Esophagus squamous epithelium (tissue), 5 donors: ENCODE measurements at places on chromosomes 13 and 19.

GRCh38 chr19:55433292-55433691 lies 9.8 kb downstream of the SHISA7 start:
- no peak for DNase-seq

DNA sequence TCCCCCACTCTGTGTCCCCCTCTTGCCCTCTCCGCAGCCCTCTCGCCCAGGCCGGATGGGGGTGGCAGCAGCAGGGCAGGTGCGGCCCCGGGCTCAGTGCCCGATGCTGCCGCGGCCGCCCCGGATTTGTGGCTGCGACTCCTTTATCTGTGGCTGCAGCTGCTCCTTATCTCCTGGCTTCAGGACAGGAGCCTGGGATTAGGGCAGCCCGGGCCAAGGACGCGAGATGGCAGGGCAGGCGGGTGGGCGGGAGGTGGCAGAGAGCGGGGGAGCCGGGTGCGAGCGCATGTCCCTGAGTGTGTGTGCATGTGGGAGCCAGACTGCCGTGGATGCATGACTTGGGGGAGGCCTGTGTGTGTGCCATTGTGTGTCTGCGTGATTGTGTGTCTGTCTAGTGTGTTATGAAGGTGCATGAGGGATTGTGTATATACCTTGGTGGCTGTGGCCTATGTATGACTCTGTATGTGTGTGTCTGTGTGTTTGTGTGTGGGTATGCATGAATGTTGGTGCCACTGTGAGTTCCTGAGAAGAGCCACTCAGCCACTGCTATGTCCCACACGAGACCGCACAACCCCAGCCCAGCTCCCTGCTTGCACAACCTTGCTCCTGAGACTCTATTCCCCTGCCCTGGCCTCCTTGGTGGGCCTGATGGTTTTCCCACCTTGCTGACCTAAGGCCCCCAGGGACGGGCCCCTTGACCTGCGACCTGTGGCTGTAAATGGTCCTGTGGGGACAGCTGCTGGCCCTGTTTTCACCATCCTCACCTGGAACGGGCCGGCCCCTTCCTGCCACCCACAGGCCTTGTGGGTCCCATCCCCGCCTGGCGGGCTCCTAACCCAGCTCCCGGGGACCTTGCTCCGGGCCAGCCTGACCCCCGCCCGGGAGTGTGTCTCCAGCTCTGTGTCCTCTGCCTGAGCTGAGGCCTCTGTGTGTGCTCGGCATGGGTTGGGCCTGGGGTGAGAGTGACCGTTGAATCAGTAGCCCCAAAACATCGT lies 5.3 kb upstream of the NRTN start:
- no peak for DNase-seq

DNA sequence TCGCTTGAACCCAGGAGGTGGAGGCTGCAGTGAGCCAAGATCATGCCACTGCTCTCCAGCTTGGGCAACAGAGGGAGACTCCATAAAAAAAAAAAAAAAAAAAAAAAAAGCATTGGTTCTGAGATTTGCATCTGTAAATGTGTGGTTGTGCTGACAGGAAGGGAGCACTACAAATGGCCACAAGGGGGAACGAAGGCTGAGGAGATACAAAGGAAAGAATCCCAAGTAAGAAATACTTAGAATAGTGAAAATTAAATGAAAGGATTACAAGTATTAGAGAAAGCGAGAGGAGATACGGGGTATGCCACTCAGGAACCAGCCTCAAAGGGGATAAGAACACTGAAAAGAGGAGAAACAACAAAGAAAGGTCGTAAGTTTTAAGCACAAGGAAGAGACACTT lies 284.9 kb downstream of the KLF12 start:
- no peak for DNase-seq

- no peak for DNase-seq
Observed at GRCh38 chr19:54660964-54661363, 1.8 kb upstream of the LILRB4 start.

- DNase-seq = no peak
Observed at GRCh38 chr19:33282036-33282671, 20.2 kb downstream of the CEBPA start.

GRCh38 chr13:30845297-30846214 lies 60.5 kb upstream of the MEDAG start:
- no peak for DNase-seq

- no peak for DNase-seq
Observed at GRCh38 chr13:44785401-44785800, 203.9 kb downstream of the NUFIP1 start.

GRCh38 chr13:25371875-25372283 lies at the start of gene ATP8A2:
Gene ATP8A2 (plus strand): TSS chr13:25371974. CDS start chr13:25372213, 239 bp downstream.
- no peak for DNase-seq

DNA sequence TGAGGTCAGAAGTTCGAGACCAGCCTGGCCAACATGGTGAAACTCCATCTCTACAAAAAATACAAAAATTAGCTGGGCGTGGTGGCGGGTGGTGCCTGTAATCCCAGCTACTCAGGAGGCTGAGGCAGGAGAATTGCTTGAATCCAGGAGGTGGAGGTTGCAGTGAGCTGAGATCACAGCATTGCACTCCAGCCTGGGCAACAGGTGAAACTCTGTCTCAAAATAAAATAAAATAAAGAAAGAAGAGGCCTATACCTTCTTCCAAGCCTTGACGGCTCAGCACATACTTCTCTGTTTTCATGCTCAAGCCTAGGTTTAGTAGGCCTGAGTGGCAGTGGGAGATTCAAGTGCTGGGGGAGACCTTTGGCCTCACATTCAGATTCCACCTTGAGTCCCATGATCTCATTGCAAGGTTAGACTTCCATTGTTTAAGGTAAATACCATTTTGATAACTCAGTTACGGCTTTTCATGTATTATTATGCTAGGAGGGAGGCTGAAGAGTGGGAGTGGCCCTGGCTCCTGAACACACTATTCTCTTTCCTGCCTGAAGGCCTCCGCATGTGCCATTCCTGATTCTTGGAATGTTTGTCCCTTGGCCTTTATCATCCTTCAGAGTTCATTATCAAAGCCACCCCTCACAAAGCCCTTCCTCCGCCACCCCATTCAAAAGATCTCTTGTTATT lies 1.6 kb upstream of the SPINT2 start:
- no peak for DNase-seq

DNA sequence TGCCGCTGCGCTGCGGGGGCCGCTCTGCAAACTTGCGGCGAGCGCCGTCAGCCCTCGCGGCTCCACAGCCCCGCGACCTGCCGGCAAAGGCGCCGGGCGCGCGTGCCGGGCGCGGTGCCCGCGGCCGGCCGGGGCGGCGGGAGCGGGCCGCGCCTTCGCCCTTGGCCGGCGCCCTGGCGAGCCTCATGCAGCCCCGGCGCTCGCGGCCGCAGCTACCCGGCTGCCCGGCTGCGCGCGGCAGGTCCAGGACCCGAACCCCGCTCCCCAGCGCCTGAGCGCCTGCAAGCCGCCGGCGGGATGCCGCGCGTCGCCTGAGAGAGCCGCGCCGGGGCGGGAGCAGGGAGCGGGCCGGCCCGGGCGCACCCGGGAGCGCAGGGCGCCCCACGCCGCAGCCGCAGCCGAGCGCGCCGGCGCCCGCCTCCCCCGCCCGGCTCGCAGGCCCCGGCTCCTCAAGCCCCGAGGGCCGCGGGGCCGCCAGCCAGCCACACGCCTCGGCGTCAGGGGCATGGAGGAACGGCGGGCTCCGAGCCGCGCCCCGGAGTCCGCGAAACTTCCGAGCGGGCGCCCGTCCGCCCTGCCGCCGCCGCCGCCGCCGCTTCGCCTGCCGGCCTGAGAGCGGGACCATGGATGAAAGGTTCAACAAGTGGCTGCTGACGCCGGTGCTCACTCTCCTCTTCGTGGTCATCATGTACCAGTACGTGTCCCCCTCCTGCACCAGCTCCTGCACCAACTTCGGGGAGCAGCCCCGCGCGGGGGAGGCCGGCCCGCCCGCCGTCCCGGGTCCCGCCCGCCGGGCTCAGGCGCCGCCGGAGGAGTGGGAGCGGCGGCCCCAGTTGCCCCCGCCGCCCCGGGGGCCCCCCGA lies 564 bp downstream of the HS6ST3 start:
- DNase-seq = no peak

GRCh38 chr13:40211586-40211968 lies 454.9 kb downstream of the FOXO1 start:
- DNase-seq = no peak

DNA sequence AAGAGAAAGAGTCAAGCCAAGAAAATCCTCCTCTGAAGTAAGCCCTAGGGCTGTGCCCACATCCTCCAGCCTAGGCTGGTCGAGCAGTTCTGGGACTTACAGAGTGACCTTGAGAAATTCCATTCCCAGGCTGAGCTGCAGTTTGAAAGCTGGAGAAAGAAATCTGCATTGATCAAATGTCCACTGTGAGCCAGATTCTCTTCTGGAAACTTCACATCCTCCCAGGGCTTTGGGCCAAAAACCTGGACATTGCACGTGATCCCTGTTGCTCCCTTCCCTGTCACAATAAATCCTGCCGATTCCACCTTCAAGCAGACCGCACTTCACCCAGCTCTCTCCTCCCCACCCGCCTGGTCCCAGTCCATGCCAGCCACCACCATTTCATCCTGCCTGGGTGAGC lies 15.7 kb downstream of the TMEM143 start:
- no peak for DNase-seq

- no peak for DNase-seq
Observed at GRCh38 chr19:41570639-41571112, 5.3 kb upstream of the CEACAM21 start.

DNA sequence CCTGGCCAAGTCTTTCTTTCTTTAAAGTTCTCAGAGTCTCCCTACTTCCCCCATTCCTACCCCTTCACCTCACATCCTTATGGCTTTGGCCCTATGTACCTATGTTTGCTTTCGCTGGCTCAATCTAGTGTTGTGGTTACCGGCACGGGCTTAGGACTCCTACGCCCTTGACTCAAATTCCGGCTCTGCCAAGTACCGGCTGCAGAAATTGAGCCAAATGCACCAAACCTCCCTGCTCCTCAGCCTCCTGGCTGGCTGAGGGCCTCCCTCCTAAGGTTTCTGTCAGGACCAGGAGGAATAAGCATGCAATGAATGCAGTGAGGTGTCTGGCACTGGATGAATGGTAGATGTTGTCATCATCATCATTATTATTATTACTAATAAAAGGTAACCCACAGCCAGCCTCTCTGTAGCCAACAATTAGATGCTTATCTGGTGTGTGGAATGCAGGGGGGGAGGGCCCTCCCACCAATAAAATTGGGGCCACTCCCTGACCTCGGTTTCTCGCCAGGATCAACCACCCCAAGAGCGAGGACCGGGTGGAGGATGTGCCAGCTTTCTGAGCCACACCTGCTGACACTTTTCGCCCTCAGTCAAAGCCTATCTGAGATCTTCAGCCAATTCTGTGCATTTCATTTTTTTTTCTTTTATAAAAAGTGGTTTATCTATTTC lies 20.7 kb downstream of the KLK5 start:
- DNase-seq = no peak

- no peak for DNase-seq
Observed at GRCh38 chr13:110506396-110506795, 55.1 kb downstream of the RAB20 start.

DNA sequence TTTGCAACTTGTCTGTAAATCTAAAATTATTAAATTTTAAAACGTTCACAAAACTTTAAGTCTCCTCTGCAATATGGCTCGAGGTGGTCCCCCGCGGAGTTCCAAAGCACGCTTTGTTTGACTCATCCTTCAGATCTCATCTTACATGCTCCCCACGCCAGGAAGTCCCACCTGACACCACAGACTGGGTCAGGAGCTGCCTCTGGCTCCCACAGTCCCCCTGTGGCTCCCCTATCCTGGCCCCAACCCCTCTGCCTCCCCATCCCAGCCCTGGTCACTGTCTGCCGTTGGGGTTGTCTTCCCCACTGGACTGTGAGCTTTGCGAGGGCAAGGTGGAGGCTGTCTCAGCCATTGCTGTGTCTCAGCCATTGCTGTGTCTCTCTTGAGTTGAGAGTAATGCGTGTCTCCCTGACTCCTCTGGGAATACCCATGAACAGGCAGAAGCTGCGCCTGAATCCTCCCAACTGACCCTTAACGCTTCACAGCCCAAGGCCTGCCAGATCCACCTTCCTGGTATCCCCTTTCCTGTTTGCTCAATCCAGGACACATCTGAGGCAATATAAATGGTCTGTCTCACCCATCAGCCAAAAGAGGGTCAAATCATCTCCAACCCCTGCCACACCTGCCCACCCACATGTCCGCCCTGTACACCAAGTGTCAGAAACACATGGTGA lies 15.9 kb downstream of the DYRK1B start:
- no peak for DNase-seq

- DNase-seq = no peak
Observed at GRCh38 chr19:17681505-17682125, 6.5 kb downstream of the UNC13A start.

GRCh38 chr19:53285087-53285486 lies 17.6 kb upstream of the VN1R4 start:
- no peak for DNase-seq

GRCh38 chr19:17450264-17451075 lies 2.0 kb upstream of the TMEM221 start:
- DNase-seq = no peak

DNA sequence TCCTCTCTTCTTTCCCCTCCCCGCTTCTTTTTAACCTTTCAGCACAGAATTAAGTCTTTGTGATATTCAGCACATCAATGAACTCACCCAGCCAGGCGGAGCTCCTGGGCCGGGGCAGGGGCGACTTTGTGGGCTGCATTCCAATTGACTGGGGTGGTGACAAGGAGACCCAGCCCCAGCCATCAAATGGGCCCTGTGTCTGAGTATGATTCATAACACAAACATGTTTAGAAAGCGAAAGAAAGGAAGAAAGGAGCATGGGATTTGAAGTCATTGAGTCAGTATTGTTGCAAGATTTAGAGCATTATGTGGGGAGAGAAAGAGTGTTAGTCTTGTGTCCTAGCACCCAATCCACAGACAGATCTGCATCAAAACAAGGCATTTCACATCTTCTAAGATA lies 185.3 kb downstream of the LHFPL6 start:
- no peak for DNase-seq

DNA sequence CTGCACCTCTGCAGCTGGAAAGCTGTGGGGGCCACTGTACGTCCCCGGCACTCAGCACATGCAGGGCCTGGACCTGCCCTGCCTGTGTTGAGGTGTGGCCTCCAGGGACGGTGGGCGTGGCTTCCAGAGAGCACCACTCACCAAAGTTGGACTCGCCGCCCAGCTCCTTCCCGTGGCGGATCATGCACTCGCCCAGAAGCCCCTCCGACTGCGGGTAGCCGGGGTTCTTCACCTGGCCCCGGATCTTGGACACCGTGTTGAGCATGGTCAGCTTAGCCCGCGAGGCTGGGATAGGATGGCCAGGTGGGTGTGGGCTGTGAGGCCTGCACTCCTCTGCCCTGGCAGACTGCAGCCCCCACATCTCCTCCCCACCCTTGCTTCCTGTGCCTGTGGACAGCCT lies 22.0 kb downstream of the MPND start:
- DNase-seq = no peak
